Heart left ventricle (tissue), 16 donors: ENCODE measurements at places on chromosomes 7 and 10.

DNA sequence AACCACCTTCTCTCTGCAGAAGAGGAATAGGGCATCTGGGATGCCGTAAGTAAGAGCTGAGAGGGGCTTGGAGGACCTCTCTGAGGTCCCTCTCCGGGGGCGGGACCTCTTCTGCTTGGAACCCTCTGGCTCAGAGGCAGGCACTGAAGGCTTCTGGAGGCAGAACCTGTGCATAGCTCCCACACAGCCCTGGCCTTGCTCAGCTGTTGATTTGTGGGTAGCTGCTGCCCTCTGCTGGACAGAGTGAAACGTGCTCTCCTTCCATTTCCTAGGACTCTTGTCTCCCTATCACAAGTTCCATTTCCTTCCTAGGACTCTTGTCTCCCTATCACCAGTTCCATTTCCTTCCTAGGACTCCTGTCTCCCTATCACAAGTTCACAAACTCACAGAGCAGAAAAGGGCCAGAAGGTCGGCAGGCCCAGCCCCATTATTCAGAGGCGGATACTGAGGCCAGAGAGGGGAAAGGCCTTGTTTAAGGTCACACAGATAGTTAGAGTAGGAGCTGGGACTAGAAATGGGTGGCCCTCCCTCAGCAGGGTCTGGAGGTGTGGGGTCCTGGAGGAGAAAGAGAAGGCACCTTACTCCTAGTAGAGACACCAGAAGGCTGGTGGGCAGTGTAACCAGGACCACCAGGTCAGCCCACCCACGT lies 30.3 kb upstream of the GARS1 start:
- no peak overlapping the region for H3K4me3 ChIP-seq
- H3K36me3 ChIP-seq: peaks cover 83% of the 10 kb centered on the region
- peaks cover 3% of the 10 kb centered on the region for H3K4me1 ChIP-seq
- DNase-seq: peak; percentile 82

DNA sequence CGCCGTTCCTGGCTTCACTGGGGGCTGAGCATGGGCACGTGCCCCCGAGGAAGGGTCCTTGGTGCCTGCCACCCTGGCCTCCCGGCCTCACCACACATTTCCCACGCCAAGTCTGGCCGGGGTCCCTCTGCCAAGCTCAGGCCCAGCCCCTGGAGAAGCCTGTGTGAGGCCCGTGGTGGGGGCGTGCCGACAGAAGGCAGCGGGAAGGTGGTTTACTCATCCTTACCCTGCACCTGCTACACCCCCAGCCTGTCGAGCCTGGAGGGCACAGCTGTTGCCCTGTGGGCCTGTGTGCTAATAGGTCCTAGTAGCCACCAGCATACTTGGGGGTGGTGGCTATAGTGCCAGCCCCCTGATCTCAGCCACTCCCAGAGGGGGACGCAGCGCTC lies 46.7 kb downstream of the NKX6-2 start:
- no peak overlapping the region for H3K27ac ChIP-seq
- H3K27me3 ChIP-seq: no peaks in the 10 kb centered on the region
- no peak overlapping the region for H3K4me3 ChIP-seq
- peaks cover 9% of the 10 kb centered on the region for H3K4me1 ChIP-seq

GRCh38 chr10:29681676-29682448 lies 47.1 kb upstream of the SVIL start:
- H3K4me3 ChIP-seq: no peak overlapping the region
- H3K27me3 ChIP-seq: no peaks in the 10 kb centered on the region
- no peak for DNase-seq

GRCh38 chr7:152909683-152910544 lies 150.4 kb downstream of the ACTR3B start:
- no peak overlapping the region for H3K4me3 ChIP-seq
- no peak for DNase-seq
- no peaks in the 10 kb centered on the region for H3K27me3 ChIP-seq
- H3K4me1 ChIP-seq: no peaks in the 10 kb centered on the region
- H3K27ac ChIP-seq: no peak overlapping the region

DNA sequence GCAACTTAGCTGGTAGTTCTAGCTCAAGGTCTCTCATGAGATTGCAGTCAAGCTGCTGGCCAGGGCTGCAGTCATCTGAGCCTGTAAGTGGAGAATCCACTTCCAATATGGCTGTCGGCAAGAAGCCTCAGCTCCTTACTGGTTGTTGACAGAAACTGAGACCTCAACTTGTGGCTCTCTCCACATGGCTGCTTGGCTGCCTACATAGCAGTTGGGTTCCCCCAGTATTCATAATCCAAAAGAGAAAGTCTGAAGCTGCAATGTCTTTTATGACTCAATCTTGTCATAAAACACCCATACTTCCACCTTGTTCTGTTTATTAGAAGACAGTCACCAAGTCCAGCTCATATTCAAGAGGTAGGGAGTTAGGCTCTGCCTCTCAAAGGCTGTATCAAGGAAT lies 334.9 kb upstream of the KMT2E start:
- DNase-seq: no peak
- no peaks in the 10 kb centered on the region for H3K4me1 ChIP-seq
- no peaks in the 10 kb centered on the region for H3K27me3 ChIP-seq
- H3K27ac ChIP-seq: no peak overlapping the region
- no peaks in the 10 kb centered on the region for H3K36me3 ChIP-seq
- H3K4me3 ChIP-seq: no peak overlapping the region

DNA sequence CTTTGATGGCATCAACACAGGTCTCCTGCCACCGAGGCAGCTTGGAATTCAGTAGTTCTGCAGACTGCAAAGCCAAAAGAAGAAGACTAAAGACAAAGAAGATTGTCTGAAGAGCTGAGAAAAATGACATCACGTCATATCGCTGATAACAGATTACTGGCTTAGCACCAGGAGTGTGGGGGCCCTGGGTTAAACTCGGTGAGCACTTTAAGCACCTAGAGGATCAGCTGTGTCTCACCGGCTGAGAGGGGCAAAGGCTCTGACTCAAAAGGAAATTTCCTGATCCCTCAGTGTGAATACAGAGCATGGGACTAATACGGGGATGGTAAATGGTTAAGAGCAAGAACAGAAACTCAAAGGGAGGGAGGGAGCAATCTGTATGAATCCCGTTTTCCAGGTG lies 30.7 kb downstream of the BRI3 start:
- no peak overlapping the region for H3K4me3 ChIP-seq
- no peak for DNase-seq
- no peak overlapping the region for H3K27ac ChIP-seq

DNA sequence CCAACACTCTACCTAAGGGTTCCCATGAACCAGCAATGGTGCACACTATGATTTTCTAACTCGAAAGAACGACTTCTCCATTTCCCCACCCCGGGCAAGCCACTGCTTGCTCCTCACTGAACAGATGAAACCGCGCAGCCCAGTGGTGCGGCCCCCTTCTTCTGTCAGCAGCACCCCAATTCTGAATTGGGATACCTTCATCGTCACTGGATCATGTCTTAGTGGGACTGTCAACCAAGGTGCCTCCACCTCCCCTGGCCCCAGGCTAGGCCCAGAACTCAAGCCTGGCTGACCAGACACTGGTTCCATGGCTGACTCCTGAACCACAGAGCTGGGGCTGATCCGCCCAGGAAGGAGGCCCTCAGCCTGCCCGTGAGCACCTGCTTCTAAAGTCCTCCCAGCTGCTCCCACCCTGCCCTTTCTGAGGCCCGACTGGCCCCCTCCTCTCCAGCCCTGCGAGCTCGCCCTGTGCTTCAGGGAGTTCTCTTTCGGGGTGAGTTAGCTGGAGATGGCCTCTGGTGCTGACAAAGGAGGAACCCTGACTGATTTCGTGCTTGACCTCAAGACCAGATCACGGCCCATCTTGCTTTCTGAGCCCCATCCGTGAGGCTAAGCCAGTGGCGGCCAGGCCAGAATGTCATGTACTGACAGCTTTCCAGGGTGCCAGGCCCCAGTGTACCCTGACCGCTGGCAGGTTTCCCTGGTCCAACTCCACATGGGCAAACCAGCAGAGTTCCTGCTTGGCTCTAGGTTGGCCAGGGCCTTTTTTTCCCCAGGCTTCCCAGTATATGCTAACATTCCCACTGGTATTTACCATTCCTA lies 44.5 kb downstream of the FAM53B start:
- H3K27me3 ChIP-seq: no peaks in the 10 kb centered on the region
- H3K4me3 ChIP-seq: no peak overlapping the region
- H3K27ac ChIP-seq: peak overlapping the region; percentile 92
- H3K4me1 ChIP-seq: peaks cover 99% of the 10 kb centered on the region
- H3K36me3 ChIP-seq: peaks cover 20% of the 10 kb centered on the region
- peak; percentile 77 for DNase-seq

DNA sequence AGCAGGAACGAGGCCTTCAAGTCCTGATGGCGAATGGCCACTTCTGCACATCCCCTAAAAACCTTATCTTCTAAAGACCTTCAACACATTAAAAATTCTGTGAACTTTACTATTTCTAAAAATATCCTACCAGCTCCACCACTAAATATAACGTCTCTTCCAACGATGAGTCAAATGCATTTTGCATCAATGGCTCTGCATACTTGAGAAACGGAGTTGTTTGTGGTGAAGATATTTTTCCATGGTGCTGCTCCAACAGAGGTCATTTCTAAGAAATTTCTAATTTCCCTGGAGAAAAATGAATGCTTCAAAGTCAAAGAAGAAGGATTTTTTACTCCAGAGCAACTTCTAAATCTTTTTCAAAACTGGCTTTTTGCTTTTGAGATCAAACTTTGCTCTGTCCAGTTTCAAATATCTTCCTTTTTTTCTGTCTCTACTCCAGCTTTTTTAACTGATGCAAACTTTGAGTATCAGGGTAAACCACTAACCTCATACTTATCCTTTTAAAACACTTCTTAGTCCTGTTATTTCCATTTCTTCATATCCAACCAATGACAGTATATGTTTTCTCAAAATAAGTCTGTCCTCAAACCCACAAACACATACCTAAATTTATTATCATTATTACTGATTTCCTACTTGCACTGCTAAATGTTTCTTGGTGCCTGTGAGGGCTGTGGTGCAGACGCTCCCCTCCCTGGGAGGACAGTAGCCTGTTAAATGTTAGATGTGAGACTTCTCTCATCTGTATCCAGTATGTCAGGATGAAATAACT lies 258.1 kb downstream of the KLF6 start:
- peak overlapping the region; percentile 80 for H3K27ac ChIP-seq
- H3K27me3 ChIP-seq: no peaks in the 10 kb centered on the region
- H3K36me3 ChIP-seq: no peaks in the 10 kb centered on the region
- H3K4me3 ChIP-seq: no peak overlapping the region

GRCh38 chr7:155495440-155496248 lies 37.7 kb downstream of the EN2 start:
- no peaks in the 10 kb centered on the region for H3K4me1 ChIP-seq
- DNase-seq: no peak
- no peak overlapping the region for H3K27ac ChIP-seq

- H3K27me3 ChIP-seq: peaks cover 21% of the 10 kb centered on the region
- H3K36me3 ChIP-seq: no peaks in the 10 kb centered on the region
- no peaks in the 10 kb centered on the region for H3K4me1 ChIP-seq
- H3K4me3 ChIP-seq: no peak overlapping the region
Measured at GRCh38 chr7:98051118-98051744, 55.4 kb upstream of the LMTK2 start.

- H3K27me3 ChIP-seq: no peaks in the 10 kb centered on the region
- H3K4me1 ChIP-seq: peaks cover 8% of the 10 kb centered on the region
- H3K27ac ChIP-seq: no peak overlapping the region
- H3K36me3 ChIP-seq: no peaks in the 10 kb centered on the region
- no peak overlapping the region for H3K4me3 ChIP-seq
- DNase-seq: no peak
Measured at GRCh38 chr10:133109711-133110110, 22.0 kb downstream of the ADGRA1 start.

DNA sequence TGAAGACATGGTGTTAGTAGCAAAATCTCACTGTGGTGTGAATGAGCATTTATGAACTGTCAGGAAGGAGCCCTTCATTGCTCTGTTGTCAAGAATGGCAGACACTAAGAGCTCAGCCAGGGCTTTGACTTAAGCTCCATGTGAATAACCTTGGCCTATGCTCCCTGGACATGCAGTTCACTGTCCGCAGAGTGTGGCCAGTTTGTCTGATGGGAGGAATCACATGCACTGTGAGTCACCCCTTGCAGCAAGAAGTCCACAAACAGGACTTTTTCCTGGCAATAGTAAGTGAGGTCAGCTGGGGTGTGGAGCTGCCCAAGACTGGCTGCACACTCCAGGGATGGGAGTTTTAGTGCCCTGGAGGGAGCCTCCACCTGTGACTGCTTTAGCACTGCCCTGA lies 49.5 kb downstream of the ZNF37A start:
- H3K27me3 ChIP-seq: no peaks in the 10 kb centered on the region
- DNase-seq: no peak
- no peak overlapping the region for H3K27ac ChIP-seq
- no peaks in the 10 kb centered on the region for H3K4me1 ChIP-seq
- no peak overlapping the region for H3K4me3 ChIP-seq

GRCh38 chr7:150787321-150788281 lies 12.6 kb downstream of the TMEM176B start:
- DNase-seq: no peak
- H3K4me3 ChIP-seq: no peak overlapping the region
- H3K27ac ChIP-seq: peak overlapping the region; percentile 75

- H3K4me1 ChIP-seq: no peaks in the 10 kb centered on the region
- no peak overlapping the region for H3K4me3 ChIP-seq
- DNase-seq: no peak
- H3K36me3 ChIP-seq: no peaks in the 10 kb centered on the region
Measured at GRCh38 chr10:44578271-44578670, 193.4 kb upstream of the CXCL12 start.

DNA sequence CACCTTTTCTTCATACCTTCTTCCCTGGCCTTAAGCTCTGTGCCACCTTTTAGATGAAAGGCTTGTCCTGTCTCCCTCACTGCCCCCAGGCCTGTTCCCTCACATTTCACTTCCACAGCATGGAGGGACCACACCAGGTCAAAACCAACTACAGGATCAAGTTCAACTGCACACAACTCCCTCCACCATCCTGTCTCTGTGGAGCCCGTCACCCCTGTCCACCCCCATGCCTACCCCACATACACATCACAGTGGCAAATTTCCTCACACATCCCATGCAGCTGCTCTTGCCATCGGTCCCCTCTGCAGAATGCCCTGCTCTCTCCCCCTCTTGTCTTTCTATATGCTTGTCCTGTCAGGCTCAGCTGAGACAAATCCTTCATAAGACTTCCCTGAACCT lies 154.1 kb downstream of the USP6NL start:
- no peak overlapping the region for H3K4me3 ChIP-seq
- H3K4me1 ChIP-seq: no peaks in the 10 kb centered on the region
- DNase-seq: no peak
- H3K27ac ChIP-seq: no peak overlapping the region
- H3K36me3 ChIP-seq: peaks cover 15% of the 10 kb centered on the region

- H3K27me3 ChIP-seq: no peaks in the 10 kb centered on the region
- no peak for DNase-seq
- no peak overlapping the region for H3K4me3 ChIP-seq
- H3K27ac ChIP-seq: no peak overlapping the region
Measured at GRCh38 chr7:69751026-69751425, 152.8 kb downstream of the AUTS2 start.

- no peak overlapping the region for H3K4me3 ChIP-seq
- no peaks in the 10 kb centered on the region for H3K27me3 ChIP-seq
- H3K4me1 ChIP-seq: peaks cover 6% of the 10 kb centered on the region
Measured at GRCh38 chr7:131346885-131347592, 19.4 kb downstream of the MKLN1 start.

- no peaks in the 10 kb centered on the region for H3K4me1 ChIP-seq
- H3K27ac ChIP-seq: no peak overlapping the region
- H3K36me3 ChIP-seq: peaks cover 36% of the 10 kb centered on the region
- no peak for DNase-seq
- no peak overlapping the region for H3K4me3 ChIP-seq
- no peaks in the 10 kb centered on the region for H3K27me3 ChIP-seq
Measured at GRCh38 chr10:127344346-127344745, 148.0 kb upstream of the INSYN2A start.
